ENCODE measurements at places on chromosomes 6 and 20.

DNA sequence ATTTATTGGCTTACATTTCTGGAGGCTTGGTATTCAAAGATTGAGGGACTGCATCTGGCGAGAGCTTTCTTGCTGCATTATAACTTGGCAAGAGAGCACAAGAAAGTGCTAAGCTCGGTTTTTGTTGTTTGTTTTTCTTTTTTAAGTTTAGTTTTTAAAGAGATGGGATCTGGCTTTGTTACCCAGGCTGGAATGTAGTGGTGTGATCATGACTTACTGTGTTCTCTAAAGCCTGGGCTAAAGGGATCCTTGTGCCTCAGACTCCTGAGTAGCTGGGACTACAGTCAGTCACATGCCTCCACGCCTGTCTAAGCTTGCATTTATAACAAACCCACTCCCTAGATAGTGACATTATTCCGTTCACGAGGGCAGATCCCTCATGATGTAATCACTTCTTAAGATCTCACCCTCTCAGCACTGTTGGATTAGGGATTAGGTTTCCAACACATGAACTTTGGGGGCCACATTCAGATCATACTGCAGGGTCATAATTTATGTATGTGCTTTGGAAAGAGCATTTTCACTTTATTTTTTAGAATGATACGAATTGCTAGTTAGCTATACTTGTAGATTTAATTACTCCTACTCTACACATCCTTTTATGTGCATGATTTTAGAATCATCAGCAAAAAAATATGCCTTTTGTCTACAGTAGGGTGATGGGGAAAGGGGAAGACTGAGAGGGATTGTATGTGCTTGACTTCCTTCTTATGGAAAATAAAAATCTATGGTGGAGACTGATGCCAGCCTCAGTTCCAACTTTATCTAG lies 167.8 kb downstream of the JARID2 start:
- DNase-seq, result peak; percentile 62

GRCh38 chr20:13934992-13935894 lies 55.2 kb downstream of the SEL1L2 start:
- DNase-seq, result peak; percentile 11

GRCh38 chr20:2840967-2841531 lies 504 bp downstream of the VPS16 start:
- peak; percentile 56 for DNase-seq

GRCh38 chr6:11607383-11607782 lies 69.8 kb downstream of the TMEM170B start:
- DNase-seq, result no peak

GRCh38 chr20:45019762-45020123 lies 53.4 kb downstream of the STK4 start:
- DNase-seq, result peak; percentile 48

DNA sequence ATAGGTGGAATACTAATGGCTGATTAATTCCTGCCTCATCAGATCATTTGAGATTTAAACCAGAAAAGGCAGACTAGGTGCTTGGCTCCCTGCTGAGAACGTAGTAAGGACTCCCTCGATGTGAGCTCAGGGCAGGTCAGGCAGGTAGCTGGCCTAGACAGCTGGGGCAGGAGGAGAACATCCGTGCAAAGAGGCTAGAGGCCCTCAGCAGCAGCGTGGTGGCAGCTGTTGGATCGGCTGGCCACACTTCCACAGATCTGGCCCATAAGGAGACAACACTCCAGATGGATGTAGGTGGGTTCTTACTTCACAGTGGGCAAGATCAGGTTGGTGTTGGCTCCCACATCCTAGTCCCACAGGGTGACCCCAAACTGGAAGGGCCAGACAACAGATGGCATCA lies 38.5 kb downstream of the EYA2 start:
- no peak for DNase-seq

- DNase-seq, result peak; percentile 18
Measured at GRCh38 chr20:32511358-32512046, 73.6 kb downstream of the NOL4L start.

DNA sequence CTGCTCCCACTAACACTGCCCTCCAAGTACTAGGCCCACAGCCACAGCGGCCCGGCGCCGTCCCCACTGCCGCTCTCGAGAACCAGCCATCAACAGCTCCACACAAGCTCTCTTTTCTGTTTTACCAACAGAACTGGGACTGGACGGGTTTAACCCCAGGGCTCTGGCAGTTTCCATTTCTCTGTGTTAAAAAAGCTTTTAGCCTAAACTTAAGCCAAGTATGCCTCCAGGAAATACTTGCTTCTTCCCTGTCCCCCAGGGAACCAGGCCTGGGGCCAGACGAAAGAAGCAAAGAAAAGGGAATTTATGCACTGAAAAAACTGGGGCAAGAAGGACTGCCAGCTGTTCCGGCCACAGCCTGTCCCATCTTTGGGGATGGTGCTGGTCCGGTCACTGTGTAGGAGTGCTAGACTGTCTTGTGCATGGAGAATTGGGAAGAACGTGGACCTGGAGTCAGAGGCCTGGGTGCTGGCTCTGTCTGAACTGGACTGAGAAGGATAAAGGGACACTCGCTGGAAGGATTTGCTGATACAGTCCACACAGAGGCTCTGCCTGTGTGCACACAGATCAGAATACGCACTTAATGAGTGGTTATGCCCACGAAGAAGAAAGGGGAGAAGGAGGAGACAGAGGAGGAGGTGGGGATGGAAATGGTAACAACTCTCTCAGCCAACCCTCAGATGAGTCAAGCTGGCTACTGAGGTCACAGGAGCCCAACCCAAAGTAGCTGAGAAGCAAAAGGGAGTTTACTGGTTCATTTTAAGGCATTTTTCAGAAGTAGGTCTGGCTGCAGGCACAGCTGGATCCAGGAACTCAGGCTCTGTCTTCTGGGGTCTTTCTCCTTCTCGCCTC lies 254.4 kb upstream of the PMEPA1 start:
- no peak for DNase-seq

DNA sequence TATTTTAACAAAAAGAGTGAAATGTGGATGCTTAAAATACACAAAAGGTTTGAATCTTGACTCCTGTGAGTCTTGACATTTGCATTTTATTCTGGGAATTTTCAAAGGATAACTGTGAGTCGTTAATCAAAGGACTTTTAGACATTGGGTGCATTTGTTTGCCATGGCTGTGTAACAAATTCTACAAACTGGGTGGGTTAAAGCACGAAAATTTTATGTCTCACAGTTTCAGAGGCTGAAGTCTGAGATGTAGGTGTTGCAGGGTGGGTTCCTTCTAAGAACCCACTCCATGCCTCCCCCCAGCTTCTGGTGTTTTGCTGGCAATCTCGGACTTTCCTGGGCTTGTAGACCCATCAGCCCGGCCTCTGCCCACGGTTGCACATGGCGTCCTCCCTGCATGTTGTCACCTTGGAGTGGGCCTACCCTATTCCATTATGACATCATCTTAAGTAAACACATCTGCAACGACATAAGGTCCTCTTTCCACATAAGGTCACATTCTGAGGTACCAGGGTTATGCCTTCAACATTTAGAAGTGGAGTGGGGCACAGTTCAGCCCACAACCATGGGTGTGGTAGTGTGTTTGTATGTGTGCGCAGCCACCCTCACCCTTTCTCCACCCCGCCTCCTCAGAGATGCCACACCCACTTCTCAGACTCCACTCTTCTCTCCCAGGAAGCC lies 113.1 kb downstream of the FOXA2 start:
- DNase-seq, result no peak

DNA sequence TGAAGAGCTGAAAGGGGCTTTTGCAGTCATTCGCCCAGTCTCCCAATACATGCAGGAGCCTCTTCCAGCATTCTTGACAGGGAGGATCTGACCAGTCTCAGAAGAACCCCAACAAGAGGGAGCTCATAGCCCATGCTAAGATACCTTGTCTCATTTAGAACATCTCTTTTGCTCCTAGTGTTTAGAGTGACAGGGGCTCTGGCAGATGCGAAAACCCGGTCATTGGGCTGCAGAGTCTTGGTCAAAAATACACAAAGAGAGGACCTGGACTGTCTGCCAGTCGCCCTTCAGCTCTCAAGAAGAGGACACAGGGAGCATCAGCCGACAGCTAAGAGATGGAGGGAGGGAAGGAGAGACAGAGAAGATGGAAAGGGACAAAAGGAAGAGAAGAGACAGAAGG lies 700 bp downstream of the GUCA1B start:
- DNase-seq, result no peak

DNA sequence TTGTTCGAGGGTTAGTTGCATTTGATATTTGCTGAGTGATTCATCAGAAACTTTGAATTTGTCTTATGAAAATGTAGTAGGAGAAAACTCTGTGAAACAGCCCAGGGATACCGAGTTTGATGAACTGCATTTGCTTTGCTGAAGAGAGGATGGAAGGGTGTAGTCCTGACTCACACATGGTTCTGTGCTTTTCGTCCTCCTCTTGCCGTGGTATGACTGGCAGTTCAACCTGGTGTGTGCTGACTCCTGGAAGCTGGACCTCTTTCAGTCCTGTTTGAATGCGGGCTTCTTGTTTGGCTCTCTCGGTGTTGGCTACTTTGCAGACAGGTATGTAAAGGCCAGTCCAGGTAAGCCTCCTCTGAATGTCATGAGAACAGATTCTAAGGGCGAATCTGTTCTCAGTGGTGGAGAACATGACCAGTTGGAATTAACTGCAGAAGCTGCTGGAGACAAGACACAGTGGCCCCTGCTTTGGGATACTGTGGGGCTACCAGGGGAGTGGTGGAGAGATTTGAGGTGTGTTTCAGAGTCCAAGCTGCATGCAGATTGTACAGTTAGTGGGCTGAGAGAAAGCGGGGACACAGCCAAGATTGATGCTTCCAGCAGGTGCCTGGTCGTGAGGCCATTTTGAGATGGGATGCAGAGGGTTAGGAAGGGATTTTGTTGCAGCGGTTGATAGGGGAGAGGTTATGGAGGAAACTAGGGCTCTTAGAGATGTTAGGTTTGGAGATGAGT lies 8.4 kb downstream of the SLC22A1 start:
- DNase-seq, result no peak

GRCh38 chr6:18034798-18035202 lies 47.4 kb upstream of the KIF13A start:
- no peak for DNase-seq

DNA sequence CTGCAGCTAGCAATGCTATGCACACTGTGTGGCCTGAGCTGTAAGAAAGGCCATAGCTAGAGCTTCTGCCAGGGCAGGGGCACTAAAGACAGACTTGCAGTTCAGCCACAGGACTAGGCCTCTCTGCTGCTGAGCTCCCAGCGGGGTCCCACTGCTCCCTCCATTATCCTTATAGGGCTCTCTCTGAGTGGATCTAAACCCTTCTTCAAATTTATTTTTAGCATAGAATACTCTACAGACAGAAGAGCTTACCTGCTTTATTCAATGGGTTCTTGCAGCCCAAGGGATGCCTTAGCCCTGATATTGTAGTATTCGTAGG lies 100.9 kb upstream of the MLN start:
- no peak for DNase-seq

GRCh38 chr6:138535728-138536455 lies 36.6 kb upstream of the NHSL1 start:
- no peak for DNase-seq

- no peak for DNase-seq
Measured at GRCh38 chr20:37380864-37381579, 35.1 kb downstream of the SRC start.

GRCh38 chr20:10171864-10172751 lies 46.5 kb upstream of the SNAP25 start:
- DNase-seq, result peak; percentile 73
